ENCODE measurements at places on chromosomes 4 and X.

- DNase-seq = no peak
Measured at GRCh38 chrX:110086162-110086915, 83.4 kb downstream of the TMEM164 start.

GRCh38 chr4:8404791-8405515 lies 35.6 kb downstream of the ACOX3 start:
- no peak for DNase-seq

GRCh38 chr4:173934201-173934600 lies 349.3 kb downstream of the FBXO8 start:
- DNase-seq = no peak

- DNase-seq = peak; percentile 73
Measured at GRCh38 chr4:40682290-40683101, 52.8 kb upstream of the RBM47 start.

DNA sequence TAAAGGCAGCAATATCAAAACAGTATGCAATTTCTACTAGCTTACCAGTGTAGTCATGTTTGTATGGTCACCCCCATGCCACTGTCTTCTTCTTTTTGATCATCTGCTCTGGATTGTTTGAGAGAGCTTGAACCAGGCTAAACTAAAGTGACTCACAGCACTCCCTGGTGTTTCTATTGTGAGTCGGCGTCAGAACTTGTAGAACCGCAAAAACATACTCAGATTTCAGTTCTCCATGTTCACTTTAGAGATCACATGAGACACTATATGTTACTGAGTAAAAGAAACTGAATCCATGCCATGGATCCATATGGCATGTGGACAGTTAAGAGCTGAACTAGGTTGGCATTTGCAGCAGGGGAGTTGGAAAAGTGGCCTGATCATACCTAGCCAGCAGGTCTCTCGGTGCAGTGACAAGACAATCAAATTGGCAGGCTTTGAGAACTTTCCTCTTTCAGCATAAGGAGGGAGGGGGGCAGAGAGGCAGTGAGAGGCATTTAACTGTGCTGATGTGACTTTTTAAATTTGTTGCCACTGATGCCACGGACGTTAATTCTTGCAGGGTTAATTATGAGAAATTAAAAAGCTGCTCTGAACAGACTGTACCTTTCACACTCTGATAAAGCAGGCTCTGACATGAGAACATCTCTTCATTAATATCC lies 88.4 kb downstream of the AFF2 start:
- DNase-seq = no peak

DNA sequence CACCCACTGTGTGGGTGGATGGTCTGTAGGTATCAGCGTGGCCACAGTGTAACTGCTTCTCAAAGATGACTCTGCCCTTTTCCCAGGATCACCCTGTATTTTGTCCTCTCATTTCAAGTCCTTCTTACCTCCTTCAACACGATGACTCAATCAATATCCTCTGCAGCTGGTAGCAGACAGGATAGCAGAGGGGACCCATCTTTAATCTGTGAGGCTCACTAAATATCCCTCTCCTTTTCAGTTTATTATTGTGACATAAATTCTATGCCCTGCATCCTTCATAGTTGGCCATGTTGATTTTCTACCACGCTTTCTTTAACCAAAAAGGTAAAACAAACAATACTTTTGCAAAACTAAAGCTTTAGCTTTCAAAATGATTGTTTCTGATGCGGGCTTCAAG lies 9.6 kb upstream of the MEPE start:
- no peak for DNase-seq
